Activated CD4-positive, alpha-beta T cell treated with anti-CD3 and anti-CD28 coated beads, Interleukin-2, amount 10 ng/mL, durations not matched to agents 24 days and 14 days (primary cell): ENCODE measurements at places on chromosomes 1 and 21.

- H3K4me3 ChIP-seq, result no peak overlapping the region
- H3K27ac ChIP-seq, result no peak overlapping the region
- peaks cover 3% of the 10 kb centered on the region for H3K4me1 ChIP-seq
- no peaks in the 10 kb centered on the region for H3K36me3 ChIP-seq
- no peak for DNase-seq
These were observed 21.2 kb downstream of the ZYG11B start for GRCh38 chr1:52747450-52747849.

- H3K27me3 ChIP-seq, result no peaks in the 10 kb centered on the region
- H3K4me1 ChIP-seq, result peaks cover 5% of the 10 kb centered on the region
- no peak overlapping the region for H3K27ac ChIP-seq
- H3K36me3 ChIP-seq, result peaks cover 18% of the 10 kb centered on the region
- H3K4me3 ChIP-seq, result no peak overlapping the region
These were observed 34.7 kb downstream of the LRRC8D start for GRCh38 chr1:89855413-89856123.

DNA sequence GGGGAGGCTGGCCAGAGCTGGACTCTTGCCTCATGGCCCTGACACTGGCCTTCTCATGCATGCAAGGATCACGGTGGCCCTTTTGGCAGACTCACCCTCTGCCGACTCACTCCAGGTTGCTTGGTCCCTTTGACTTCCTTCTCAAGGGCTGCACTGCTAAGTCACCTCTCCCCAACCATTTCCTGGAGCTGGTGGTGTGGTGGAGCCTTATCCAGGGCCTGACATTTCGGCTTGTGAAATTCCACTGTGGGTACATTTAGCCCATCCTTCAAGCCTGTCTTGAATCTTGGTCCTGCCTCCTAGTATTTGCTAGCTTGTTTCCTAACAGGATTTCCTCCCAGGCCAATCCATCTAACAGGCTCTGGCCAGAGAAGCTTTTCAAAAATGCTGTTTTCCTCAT, 52.6 kb upstream of the JUN start:
- H3K4me3 ChIP-seq, result no peak overlapping the region
- no peak for DNase-seq
- no peaks in the 10 kb centered on the region for H3K4me1 ChIP-seq
- H3K36me3 ChIP-seq, result peaks cover 3% of the 10 kb centered on the region
- H3K27me3 ChIP-seq, result no peaks in the 10 kb centered on the region
- no peak overlapping the region for H3K27ac ChIP-seq

DNA sequence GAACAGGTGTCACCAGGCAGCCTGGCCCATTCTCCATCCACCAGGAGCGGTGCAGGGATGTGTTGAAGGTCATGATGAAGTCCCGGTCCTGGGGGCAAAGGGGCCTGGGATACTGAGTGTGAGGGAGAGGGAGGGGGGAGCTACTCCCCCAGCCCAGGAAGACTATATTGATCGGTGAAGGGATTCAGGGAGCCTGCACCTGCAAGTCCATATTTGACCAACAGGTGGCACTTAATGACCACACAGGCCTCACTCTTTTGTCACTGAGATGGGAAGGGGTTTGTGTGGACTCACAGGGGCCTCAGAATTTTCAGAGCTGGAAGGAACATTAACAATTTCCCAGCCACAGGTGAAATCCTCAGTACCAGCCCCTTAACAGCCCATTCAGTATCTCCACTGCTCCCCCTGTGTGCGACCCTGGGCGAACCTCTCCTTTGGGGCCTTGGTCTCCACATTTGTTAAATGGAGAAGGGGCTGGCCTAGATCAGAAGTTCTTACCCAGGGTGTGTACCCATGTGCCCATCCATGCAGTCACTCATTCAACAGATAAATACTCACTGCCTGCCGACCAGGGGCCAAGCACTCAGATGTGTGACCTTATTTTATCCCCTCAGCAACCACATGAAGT, 55.6 kb downstream of the NKAIN1 start:
- H3K36me3 ChIP-seq, result no peaks in the 10 kb centered on the region
- H3K4me3 ChIP-seq, result no peak overlapping the region
- peaks cover 23% of the 10 kb centered on the region for H3K27me3 ChIP-seq
- DNase-seq, result peak; percentile 83

DNA sequence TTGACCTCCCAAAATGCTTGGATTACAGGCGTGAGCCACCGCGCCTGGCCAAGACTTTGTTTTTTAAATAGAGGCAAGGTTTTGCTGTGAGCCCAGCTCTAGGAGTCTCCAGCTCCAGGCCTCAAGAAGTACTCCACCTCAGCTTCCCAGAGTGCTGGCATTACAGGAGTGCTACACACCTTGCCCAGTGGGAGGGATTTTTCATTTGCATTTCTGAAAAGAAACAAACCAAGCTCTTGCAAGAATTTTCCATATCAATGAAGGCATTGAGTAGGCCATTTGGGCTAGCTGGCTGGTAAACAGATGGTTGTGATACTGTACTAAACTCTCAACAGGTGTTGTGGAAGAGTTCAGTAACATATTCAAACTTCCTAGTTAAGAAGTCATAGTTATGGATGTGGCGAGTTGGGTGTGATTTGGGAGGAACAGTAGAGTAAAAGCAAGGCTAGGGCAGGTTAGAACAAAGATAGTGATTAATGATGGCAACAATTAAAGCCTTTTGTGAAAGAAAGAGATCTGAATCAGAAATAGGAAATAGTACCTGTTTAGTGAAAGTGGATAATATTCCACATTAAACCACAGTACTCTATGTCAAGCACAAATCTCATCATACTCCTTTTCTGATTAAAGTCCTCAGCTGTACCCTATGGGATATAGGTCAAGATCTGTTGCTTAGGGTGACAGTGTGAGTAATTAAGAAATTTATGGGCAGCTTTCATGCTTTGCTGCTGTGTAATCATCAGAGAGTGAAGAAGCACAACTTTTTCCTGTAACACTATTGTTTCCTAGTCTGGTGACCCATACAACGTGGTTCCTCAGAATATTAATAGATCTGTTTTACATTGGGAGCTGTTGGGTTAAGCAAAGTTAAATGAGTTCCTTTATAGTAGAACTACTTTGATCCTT, 10.7 kb downstream of the AKIRIN1 start:
- peaks cover 69% of the 10 kb centered on the region for H3K36me3 ChIP-seq
- H3K27me3 ChIP-seq, result no peaks in the 10 kb centered on the region
- H3K4me3 ChIP-seq, result no peak overlapping the region
- peaks cover 41% of the 10 kb centered on the region for H3K4me1 ChIP-seq
- DNase-seq, result no peak

DNA sequence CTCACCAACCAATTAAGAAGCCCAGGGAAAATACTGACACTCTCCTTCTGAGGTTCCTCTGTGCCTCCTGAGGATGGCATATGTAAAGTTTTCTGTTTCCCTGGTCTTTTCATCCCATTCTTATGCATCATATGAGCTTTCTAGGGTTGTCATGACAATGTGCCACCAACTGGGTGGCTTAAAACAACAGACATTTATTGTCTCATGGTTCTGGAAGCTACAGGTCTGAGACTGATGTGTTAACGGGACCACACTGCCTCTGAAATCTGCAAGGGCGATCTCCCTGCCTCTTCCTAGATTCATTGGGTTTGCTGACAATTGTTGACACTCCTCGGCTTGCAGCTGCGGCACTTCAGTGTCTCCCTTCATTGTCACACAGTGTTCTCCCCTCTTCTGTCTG, 308.4 kb downstream of the RGS7 start:
- no peak overlapping the region for H3K27ac ChIP-seq
- no peaks in the 10 kb centered on the region for H3K27me3 ChIP-seq
- H3K4me3 ChIP-seq, result no peak overlapping the region
- H3K36me3 ChIP-seq, result no peaks in the 10 kb centered on the region
- DNase-seq, result no peak

DNA sequence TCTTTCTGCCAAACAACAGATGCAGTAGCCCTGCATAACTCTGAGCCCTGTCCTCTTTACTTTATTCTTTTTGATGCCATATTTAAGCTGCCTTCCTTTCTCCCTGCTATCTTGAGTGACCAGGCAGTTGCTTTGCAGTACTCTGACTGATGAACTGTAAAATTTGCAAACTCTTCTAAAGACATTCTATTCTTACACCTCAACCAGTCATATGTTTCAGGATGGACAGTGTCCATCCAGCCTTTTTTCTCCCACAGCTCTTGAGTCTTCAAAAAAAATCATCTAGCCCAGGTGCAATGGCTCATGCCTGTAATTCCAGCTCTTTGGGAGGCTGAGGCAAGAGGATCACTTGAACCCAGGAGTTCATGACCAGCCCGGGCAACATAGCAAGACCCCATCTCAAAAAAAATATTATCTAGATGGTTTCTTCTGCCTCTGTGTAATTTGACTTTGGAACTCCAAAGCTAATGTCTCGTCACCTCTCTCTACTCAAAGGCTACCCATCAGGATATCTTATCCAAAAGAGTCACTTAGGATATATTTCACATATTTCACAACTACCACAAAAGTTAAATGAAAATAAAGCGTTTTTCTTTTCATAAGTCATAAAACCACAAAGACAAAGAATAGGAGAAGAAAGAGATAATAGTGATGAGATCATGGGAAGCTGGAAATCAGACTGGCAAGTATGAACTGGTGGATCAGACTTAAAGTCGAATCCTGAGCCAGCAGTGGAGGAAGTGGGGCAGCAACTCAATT, 54.6 kb upstream of the IPO9 start:
- DNase-seq, result no peak
- H3K4me3 ChIP-seq, result no peak overlapping the region
- H3K4me1 ChIP-seq, result no peaks in the 10 kb centered on the region
- no peaks in the 10 kb centered on the region for H3K36me3 ChIP-seq
- peaks cover 18% of the 10 kb centered on the region for H3K27me3 ChIP-seq
